ENCODE measurements at places on chromosomes 11 and 22.

- DNase-seq: no peak
These were observed 620.4 kb downstream of the BRD1 start for GRCh38 chr22:49207008-49208003.

DNA sequence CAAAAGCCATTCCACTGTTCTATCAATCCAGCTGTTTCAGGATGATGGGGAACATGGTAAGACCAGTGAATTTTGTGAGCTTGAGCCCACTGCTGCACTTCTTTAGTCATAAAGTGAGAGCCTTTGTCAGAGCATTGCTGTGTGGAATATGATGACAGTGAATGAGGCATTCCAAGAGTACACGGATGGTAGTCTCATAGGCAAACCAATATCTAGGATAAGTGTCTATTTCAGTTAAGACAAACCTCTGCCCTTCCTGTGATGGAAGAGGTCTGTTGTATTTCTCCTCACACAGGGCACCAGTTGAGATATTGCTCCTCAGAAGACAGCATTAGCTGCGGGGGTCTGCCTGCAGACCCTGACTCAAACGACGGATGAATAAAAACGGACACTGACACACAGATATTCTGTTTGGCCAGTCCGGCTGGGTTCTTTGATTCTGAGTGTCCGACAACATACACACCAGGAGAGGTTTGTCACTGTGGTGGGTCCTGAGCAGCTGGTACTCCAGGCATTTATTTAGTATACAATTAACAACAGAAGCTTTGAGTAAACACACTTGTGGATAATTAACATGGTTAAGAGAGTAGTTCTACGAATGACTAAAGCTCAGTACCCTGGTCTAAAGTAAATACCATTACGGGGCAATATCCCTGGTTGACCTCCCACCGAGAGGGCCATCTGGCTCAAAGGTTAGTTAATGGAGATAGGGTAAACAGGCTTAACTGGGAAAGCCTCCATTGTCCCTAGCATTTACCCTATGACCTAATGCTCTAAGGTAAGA lies 121.7 kb downstream of the ZNF280B start:
- DNase-seq: no peak

DNA sequence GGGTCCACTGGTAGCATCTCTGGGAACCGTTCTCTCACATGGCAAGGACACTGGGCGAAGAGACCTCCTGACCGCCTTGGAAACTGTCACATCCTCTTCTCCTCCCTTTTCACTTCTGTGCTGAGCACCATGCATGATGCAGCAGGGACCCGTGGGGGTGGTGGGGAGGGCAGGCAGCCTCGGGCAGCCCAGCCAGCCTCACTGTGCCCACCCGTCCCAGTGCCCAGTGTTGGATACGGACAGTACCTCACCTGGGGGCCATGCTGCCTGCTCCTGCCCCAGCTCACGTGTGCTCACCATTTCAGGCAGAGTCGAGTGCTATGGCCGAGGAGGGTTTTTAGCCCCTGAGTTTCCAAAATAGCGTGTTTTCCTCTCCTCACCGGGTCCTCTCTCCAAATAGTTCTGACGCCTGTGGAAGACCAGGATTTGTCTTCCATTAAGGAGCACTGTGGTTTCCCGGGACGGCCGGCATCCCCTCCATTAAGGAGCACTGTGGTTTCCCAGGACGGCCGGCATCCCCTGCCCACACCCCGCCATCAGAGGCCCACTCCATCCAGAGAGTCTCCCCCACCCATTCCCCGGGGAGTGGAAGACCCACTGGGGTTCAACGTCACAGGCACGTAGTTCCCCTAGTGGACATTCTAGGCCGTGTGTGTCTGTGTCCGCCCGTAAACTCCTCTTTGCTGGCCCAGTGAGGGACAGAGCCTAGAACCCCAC lies 22.4 kb downstream of the B3GAT1 start:
- no peak for DNase-seq

DNA sequence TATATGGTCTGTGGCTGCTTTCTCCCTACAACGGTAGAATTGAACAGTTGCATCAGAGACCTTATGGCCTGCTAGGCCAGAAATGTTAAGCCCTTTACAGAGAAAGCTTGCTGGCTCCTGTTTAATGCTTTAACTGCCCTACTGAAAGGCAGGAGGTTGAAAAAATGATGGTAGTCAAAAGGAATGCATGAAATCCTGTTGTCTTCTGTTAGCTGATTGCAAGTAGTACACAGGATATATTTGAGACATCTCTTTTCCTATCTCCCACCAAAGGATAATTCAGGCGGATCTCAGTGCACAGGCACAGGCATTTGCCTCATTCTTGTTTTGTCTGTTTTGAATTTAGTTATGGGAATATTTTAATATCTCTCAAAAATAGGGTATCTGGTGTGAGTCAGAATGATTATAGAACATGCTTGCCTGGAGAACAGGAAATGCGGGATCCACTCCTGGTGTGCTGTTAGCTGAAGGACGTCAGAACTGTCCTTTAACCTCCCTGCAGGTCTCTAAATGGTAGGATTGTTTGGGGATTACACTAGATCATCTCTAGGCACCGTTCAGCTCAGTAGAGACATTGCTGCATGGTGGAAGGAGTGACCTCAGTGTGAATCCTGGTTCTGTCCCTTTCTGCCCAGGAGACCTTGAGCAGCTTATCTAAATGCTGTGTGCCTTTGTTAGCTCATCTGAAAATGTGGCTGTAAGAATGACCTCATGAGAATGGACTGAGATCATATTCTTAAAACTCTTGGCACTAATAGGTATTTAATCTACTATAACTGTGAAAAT lies 49.5 kb downstream of the PACS1 start:
- DNase-seq: no peak

GRCh38 chr22:42169055-42169469 lies 38.5 kb upstream of the CYP2D6 start:
- DNase-seq: no peak

DNA sequence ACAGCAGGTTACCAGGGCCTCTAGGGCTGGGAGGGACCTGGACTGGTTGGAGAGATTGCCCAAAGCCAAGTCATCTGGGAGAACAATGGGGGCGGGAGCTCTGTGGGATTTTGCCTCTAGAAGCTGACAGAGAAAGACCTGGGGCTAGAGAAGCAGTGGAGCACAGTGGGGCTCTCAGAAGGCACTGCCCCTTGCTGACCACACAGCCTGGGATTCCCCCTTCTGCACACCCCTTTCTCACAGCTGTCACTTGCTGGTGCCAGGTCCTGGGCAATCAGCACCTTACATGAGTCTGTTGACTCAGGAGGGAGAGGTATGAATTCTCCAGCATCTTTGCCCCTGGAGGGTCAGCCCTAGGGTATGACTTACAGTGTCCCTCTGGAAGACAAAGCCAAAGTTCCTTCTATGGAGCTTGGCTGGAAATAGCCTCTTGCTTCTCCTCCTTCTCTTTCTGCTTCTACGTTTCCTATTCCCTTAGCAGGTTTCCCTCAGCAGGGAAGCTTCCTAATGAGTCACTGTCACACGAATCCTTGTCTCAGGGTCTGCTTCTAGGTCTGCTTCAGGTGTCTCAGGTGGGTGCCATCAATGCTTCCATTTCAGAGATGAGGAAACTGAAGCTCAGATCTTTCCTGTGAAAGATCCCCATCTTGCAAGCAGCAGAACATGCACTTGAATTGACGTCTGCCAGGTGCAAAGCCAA lies 27.0 kb downstream of the GDPD5 start:
- no peak for DNase-seq

DNA sequence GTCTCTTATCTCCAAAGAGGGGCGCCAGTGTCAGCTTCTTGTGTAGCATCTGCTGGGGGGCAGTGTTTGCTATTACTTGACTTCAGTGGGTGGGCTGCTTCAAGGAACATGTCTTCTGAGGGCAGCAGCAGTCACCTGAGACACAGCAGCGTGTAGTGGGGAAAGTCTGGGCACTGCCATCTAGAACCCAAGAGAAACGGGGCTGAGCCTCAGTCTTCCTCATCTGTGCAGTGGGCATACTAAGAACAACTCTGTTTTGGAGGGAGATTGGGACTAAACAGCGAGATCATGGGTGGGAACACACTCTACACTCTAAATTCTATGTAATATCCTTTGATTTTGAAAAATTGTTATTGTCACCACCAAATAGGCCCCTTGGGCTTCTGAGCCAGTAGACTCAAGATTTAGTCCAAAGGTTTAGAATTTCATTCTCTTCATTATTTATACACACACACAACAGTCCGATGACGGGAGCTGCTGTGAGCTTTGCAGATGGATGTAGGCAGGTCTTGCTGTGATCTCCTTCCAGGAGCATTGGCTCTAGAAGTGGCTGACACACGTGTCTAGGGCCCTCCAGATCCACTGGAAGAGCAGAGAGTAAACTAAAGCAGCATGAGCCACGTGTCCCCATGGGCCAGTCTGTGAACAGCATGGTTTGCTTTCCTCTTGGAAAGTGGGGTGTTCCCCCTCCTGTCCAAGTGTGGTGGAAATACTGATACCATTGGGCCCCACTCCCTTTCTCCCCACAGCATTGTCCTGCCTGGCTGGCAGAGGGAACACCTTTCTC lies 51.8 kb downstream of the TRAF6 start:
- no peak for DNase-seq

GRCh38 chr11:11931461-11932055 lies 76.9 kb downstream of the DKK3 start:
- DNase-seq: no peak

DNA sequence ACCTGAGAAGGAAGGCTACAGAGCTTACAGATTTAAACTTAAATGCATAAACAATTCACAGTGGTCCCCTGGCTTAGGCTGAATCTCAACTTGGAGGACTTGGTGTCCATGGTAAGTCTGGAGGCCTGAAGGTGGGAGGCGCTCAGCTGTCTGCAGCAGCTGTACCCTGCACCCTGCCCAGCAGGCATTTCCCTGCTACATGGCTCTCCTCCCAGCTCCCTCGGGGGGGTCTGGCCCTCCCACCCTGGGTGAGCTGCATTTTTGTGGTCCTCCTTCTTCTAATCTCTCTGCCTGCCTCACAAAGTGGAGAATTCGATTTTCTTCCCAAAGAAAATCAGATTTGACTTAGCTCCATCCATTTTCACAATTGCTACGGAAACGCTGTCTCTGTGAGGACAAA lies 273.2 kb downstream of the KIRREL3 start:
- DNase-seq: no peak

DNA sequence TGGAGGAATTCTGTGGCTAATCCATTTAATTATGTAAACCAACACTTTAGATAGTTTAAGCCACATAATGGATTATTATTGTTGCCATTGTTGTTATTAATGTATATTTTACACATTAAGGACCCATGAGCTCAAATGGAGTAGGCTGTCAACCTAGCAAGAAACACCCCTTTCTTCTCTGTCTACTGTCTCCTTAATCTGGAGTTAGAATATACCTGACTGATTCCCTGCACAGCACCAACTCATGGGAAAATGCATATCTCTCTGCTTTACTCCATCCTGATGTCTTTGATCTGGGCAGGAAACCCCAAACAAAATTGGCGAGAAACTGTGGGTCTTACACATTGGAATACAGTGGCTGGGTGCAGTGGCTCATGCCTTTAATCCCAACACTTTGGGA lies 24.0 kb upstream of the ME3 start:
- no peak for DNase-seq

- no peak for DNase-seq
These were observed 25.4 kb downstream of the SIK3 start for GRCh38 chr11:117072517-117073461.

DNA sequence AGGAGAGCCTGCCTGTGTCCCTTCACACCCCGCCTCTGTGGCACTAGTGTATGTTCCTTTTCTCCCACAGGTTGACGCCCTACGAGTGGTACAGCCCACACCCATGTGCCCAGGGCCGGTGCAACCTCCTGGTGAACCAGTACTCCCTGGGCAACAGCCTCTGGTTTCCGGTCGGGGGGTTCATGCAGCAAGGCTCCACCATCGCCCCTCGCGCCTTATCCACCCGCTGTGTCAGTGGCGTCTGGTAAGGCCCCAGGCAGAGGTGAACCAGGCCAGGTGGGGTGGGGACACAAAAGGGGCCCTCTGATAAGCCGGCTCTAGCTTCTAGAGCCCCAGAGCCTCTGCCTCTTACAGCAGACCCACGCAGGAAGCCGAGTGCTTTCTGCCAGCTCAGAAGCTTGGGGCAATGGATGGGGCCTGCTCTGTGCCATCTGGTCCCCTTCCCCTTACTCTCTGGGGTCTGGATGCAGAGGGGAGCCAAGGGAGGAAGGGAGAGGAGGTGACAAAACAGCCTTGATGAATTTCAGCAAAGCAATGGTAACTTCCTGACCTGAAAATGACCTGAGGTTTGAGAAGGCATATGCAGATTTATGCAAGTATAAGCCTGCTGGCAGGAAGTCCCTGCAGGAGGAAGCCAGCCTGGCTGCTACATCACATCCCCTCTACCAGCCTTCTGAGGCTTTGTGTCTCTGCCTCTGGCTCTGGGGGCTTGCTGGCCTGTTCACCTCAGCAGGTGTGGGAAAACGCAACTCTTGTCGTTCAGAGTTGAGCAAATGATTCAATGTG lies 67.0 kb upstream of the TBCEL start:
- DNase-seq: no peak

DNA sequence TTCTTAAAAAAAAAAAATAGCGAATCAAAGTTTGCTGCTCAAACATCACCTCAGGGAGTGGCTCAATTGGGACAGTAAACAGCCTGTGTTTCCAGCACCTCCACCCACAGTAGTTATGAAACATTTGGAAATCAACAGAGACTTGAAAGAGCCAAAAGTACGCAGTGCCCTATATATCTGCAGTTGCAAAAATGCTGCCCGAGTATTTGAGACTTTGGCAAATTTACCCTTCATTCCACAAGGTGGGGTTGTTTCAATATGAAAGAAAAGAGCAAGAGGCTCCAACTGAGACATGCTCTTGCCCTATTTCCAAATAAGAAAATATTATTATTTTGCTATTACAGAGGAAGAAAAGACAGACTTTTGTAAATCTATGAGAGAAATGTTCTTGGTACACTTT lies 851.1 kb upstream of the RAG2 start:
- no peak for DNase-seq

DNA sequence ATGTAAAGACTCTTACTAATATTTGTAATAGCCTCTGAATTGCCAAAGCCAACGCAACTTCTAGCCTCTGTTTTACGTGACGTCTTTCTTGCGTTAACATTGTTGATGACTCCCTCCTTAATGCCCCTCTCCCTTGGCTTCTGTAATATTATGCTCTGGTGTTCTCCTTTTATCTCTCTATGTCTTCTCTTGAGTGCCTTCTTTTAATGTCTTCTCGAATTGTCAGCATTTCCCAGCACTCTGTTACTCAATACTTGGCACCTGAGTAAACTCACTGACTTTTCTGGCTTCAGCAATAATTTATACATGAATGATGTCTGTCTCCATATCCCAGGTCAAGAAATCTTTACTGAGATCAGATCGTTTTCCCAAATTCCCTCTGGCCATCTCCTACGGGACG lies 68.5 kb upstream of the DDI1 start:
- no peak for DNase-seq

DNA sequence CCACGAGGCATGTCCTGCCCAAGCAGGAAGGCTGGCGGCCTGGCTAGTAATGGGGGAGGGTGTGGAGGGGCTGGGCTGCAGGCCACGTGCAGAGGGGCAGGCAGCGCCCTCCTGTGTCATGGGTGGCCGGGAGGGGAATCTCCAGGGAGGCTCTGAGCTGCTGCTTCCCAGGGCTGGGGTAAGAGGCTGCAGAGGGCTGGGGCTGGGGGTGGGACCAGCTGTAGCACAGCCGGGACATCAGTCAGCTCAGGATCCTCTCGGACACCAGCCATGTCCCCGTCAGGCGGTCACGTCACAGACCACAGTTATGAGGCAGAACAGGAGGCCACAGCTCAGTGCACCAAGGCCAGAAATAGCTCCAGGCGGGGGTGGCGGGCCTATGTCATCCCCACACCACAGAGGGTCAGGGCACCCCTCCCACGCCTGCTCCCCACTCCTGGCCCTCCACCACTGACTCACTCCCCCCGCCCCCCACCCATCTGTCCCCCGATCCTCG lies 21.1 kb downstream of the RTN4R start:
- DNase-seq: no peak
